ENCODE measurements at places on chromosomes 1 and 21.
A peak's percentile ranks its signal among the peaks of the same experiment; 100 is the strongest.

- DNase-seq, result no peak
Observed at GRCh38 chr21:45088729-45089128, 14.3 kb downstream of the ADARB1 start.

GRCh38 chr1:243596431-243597062 lies 253.5 kb downstream of the AKT3 start:
- no peak for DNase-seq

- no peak for DNase-seq
Observed at GRCh38 chr21:19608101-19608621, 1204.6 kb upstream of the TMPRSS15 start.

- DNase-seq, result no peak
Observed at GRCh38 chr1:7454052-7454815, 316.9 kb upstream of the VAMP3 start.

GRCh38 chr1:67019600-67020136 lies 34.3 kb downstream of the SLC35D1 start:
- DNase-seq, result no peak

GRCh38 chr21:17429936-17430335 lies 82.9 kb upstream of the CXADR start:
- DNase-seq, result no peak

- no peak for DNase-seq
Observed at GRCh38 chr1:185560760-185561159, 173.4 kb upstream of the HMCN1 start.

DNA sequence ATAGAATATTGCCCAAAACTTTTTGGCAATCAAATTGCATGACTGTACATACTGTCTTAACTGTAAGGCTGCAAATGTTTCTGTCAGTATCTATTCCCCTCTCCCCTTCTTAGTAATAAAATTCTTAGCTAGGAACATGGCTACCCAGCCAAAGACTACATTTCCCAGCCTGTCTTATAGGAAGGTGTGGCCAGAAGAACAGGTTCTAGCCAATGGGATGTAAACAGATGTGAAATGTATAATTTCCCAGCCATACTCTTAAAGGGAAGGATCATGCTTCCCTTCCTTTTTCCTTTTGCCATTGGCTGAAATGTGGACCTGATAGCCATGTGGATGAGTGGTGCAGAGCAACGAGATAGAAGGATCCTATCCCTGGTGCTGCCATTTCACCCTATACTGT lies 7.0 kb upstream of the HIVEP3 start:
- no peak for DNase-seq

DNA sequence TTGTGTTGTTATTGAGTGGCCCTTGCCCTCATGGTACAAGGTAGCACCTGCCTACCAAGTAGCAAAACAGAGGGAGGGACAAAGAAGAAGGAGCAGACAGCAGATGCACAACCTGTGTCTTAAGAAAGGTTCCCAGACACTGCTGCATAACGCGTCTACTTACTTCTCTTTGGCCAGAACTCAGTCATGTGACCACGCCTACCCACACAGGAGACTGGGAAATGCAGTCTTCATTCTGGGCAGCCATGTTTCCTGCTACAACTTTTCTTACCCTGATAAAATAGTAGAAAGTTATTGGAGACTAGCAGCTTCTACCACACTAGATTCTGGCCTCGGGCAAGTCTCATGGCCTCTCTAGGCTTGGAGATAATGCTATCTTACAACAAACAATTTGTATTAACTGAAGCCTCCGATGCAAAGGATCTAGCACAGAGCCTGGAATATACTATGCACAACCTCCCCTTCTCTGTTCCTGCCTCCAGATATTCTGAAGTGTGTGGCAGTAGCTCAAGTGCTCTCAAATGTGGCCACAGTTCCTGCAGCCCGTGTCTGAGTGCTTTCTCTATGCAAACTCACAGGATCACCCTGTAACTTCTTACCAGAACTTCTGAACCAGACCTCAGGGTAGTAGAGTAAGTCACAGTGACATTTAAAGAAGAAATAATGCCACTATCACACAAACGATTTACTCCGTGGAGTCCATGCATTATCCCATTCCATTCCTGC lies 34.1 kb upstream of the BTG2 start:
- DNase-seq, result no peak

DNA sequence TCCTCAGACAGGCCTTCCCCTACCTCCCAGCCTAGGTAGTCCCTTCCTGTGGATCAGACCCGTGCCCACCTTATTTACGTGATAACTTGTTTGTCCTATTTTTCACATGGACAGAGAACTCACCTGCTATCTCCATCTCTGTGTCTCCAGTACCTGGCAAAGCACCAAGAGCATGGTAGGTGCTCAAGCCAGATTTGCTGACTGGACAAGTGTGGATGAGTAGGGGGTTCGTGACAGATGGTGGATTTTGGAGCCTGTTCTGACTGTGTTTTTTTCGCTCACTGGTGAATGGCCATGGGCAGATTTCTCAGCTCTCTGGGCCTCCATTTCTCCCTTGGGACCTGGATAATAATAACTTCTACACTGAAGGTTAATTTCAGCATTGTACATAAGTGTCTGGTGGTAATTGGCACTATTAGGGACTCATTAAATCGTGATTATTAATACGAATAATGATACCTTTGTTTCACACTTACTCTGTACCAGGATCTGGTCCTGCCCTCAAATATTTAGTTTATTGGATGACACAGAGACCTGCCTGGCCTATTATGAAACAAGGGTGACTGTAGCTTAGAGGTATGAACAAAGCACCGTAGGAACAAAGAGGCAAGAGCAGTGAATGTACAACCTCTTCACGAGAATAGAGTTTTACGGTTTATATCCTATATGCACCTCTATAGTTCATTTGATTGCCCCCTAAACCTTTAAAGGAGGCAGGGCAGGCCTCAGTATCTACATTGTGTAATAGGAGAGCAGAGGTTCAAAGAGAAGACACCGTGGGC lies 24.5 kb upstream of the SLC26A9 start:
- DNase-seq, result no peak

- DNase-seq, result no peak
Observed at GRCh38 chr1:229657993-229658755, 32.1 kb downstream of the URB2 start.

- no peak for DNase-seq
Observed at GRCh38 chr1:240171907-240172306, 80.2 kb downstream of the FMN2 start.

DNA sequence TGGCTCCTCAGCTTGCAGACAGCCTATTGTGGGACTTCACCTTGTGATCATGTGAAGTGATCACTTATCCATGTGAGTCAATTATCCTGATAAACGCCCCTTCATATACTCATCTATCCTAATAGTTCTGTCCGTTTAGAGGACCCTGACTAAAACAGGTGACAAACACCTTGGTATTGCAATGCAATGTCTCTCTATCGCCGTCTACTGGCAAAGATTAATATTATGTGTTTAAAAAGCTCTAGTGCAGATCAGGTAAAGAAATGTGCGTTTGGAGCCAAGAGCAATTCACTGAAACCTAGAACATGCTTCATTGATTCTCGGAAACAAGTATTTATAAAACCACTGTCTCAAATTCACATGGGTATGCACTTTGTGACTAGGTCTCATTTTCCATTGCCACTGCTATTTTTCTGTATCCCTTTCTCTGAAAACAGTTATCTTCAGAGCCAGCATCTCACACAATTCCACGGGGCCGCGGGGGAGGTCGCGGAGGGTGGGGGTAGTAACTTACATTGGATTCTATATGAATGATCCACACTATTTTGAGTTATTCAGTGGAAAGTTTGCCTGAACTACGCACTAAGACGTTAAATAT lies 554.6 kb upstream of the NCAM2 start:
- no peak for DNase-seq

DNA sequence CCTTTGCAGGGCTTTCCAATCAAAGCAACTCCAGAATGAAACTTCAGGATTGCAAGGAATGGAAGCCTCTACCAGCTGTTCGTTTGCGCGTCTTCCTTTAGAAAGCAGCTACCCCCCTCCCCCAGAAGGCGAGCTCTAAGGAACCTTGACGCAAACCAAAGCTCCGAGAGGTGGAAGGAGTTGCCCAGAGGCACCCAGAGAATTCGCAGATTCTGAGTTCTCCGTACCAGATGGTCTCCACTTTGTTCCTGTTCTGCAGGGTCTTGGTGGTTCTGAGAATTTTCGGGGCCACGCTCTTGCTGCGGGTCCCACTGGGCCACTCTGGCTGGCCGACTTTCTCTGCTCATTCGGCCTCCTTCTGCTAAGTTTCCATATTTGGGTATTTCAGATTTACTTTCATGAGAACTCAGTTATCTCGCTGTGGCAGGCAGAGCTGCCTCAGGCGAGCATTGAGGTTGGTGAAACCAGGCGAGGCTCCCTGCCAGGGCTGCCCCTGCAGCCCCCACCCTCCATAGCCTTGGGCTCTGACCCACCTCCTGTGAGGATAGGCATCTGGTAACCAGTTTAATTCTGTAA lies 801 bp downstream of the TRAF5 start:
- no peak for DNase-seq

- DNase-seq, result no peak
Observed at GRCh38 chr21:45079351-45079750, 5.0 kb downstream of the ADARB1 start.

DNA sequence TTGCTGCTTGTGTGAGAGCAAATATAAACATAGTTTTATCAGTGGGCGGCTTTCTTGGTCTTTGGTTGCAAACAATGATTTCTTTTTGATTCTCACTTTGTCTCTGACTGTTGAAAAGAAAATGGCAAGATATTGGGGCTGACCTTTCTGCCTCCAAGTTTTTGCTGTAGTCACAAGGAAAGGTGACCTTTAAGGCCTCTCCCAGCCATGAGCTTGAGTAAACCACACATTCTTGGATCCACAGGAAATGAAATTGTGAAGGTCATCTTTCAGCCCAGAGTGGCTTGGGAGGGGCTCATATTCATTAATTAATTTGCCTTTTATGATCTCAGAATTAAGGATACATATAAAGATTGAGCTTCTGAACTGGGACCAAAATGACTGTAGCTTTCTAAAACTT lies 241.6 kb downstream of the BACH1 start:
- DNase-seq, result no peak

DNA sequence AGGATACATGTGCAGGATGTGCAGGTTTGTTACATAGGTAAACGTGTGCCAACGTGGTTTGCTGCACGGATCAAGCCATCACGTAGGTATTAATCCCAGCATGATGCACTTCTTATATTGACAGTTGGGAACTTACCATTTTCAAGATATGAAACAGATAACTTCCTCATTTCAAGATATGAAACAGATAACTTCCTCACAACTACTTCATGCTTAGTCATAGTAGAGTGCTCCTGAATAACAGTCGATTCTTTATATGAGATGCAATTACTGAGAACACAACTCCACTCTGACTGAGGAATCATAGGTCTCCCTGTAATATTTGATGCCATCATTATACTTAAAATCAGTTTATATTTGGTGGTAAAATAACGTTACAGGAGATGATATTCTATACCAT lies 1124.3 kb downstream of the AMY1C start:
- no peak for DNase-seq

DNA sequence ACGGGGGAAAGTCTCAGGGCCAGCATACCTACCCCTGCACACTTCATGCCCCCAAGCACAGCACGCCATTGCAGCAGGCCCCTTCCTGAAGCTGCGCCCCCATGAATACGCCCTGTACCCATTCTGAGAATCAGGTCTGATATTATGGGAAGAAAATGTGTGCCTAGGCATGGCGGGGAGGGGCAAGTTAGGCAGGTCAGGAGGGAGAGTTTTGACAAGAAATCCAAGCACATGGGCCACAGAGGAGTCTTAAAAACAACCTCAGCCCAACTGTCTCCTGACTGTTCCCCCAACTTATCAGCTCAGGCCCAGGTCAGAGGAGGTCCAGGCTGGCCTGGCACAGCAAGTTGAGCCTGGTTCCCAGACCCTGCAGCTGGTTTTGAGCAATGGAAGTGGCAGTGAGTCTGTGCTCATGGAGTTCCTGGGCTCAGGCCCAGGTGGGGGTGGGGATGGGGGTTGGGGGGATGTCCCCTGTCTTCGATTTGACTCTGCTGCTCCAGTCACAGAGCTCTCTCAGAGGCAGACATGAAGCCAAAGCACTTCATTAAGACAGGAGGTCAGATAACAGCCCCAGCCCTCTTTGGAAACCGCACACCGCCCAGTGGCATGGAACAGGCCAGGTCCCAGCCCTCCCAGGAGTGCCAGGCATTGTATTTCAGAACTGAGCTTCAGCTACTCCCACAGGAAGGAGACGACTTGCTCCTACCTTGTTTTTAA lies 20.6 kb upstream of the BCAR3 start:
- DNase-seq, result no peak

DNA sequence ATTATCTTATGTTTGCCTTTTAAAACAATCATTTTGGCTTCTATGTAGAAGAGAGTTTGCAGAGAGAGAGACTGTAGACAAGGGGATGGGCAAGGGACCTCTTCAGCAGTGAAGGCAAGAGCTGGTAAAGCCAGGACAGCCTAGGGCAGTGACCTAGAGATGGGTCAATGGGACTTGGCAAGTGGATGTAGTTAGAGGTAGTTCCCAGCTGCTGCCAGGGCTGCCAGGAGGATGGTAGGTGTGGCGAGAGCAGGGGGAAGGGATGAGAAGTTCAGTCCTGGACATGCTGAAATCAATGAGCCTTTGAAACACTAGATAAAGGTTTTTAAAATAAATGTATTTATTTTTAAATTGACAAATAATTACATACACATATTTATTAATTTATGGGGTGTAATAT lies 6.4 kb upstream of the SPRR5 start:
- peak; percentile 92 for DNase-seq

DNA sequence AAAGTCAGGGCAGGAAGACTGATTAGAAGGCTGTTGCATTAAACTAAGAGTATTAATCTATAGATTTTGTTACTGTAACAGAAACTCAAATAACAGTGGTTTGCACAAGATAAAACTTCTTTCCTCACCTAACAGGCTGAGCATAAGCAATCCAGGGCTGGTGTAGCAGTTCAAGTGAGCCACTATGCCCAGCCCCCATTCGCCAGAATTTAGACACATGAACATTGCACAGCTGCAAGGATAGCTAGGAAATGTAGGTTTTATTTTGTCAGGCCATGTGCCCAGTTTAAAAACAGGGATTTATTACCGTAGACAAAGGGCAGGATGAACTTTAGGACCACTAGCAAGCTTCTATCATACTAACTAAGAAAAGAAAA lies 19.5 kb upstream of the DOCK7 start:
- no peak for DNase-seq

- DNase-seq, result peak; percentile 68
Observed at GRCh38 chr1:17826165-17826488, 71.0 kb downstream of the ACTL8 start.

- no peak for DNase-seq
Observed at GRCh38 chr1:16162163-16162822, 6.4 kb upstream of the EPHA2 start.

GRCh38 chr1:157147906-157148700 lies 9.9 kb upstream of the ETV3 start:
- no peak for DNase-seq

- DNase-seq, result no peak
Observed at GRCh38 chr1:903721-904271, 19.9 kb upstream of the SAMD11 start.

GRCh38 chr1:78171736-78172590 lies 126.2 kb downstream of the GIPC2 start:
- no peak for DNase-seq

Data from right lobe of liver (tissue), 6 donors.